ENCODE measurements at places on chromosomes 11 and 22.
A peak's percentile ranks its signal among the peaks of the same experiment; 100 is the strongest.

- no peak overlapping the region for H3K4me3 ChIP-seq
- H3K36me3 ChIP-seq = no peaks in the 10 kb centered on the region
- peak; percentile 56 for ATAC-seq
These were observed 17.2 kb downstream of the ARHGEF17 start for GRCh38 chr11:73325036-73325981.

- peaks cover 19% of the 10 kb centered on the region for H3K27me3 ChIP-seq
- H3K27ac ChIP-seq = no peak overlapping the region
- ATAC-seq = no peak
These were observed 36.6 kb upstream of the SYT7 start for GRCh38 chr11:61617515-61617914.

DNA sequence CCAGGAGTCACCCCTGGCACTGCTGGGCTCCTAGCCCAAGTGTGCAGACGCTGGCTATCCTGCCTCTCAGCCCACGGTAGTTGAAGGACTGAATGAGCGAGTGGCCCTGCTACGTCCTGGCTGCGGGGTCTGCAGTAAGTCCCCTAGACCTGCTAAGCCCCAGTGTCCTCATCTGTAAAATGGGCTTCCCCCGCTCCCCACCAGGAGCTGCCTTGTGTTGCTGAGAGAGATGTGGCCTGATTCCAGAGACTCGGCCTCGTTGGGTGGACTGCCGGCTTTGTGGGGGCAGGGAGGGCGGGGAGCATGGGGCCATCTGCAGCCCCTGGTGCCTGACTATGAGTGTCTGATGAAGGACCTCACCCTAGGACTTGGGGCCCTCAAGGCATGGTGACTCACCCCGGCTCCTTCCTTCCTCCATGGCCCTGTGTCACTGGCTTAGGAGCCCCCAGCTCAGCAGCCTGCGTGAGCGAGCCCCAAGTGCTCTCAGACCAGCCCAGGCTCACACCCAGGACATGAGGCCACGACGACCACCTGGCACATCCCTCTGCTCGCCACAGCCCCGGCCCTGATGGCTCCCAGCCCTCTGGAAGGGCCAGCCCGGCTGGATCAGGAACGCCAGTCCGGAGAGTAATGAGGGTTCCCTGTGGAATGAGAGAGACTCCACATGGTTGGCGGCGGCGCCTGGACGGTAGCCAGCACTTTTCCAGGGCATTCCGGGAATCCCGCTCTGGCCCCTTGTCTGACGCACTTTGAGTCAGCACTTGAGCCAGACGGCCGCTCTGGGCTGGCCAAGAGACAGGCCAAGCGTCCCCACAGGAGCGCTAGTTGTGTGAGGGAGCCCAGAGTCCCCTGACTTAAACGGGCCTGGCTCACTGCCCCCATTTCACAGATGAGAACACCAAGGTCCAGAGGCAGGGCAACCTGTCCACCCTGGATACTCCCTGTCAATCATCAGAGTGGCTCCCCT, 50.5 kb upstream of the SHISAL1 start:
- peaks cover 7% of the 10 kb centered on the region for H3K27me3 ChIP-seq
- no peaks in the 10 kb centered on the region for H3K36me3 ChIP-seq
- no peak overlapping the region for H3K4me3 ChIP-seq

GRCh38 chr11:102252339-102252891, 64.9 kb upstream of the BIRC3 start:
- H3K27me3 ChIP-seq = no peaks in the 10 kb centered on the region
- no peaks in the 10 kb centered on the region for H3K4me1 ChIP-seq
- H3K4me3 ChIP-seq = no peak overlapping the region
- ATAC-seq = no peak
- H3K36me3 ChIP-seq = no peaks in the 10 kb centered on the region

DNA sequence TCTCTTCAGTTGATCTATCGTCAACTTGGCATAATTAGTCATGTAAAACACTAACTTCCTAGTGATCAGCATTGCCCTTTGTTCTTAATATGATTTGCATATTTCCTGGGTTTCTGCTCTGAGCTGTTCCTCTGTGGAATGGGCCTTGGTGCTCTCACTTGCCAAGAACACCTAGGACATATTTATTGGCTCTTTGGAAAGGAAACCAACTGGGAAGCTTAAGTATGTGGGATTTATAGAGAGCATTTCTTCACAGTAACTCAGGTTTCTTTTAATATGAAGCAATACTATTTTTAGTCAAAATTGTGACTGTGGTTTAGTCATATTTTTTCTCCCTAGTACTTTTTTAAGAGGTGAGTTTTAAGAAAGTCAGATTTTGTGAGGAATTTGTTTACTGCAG, 28.8 kb downstream of the FAT3 start:
- peaks cover under 1% of the 10 kb centered on the region for H3K27me3 ChIP-seq
- H3K36me3 ChIP-seq = no peaks in the 10 kb centered on the region
- no peak for ATAC-seq
- H3K4me3 ChIP-seq = no peak overlapping the region

GRCh38 chr11:81674211-81674610, 1059.5 kb downstream of the FAM181B start:
- H3K36me3 ChIP-seq = no peaks in the 10 kb centered on the region
- no peaks in the 10 kb centered on the region for H3K27me3 ChIP-seq
- no peak overlapping the region for H3K27ac ChIP-seq

GRCh38 chr22:25996669-25997068, 172.6 kb upstream of the SEZ6L start:
- no peak overlapping the region for H3K27ac ChIP-seq
- H3K4me1 ChIP-seq = no peaks in the 10 kb centered on the region
- H3K27me3 ChIP-seq = peaks cover 7% of the 10 kb centered on the region
- no peaks in the 10 kb centered on the region for H3K36me3 ChIP-seq

DNA sequence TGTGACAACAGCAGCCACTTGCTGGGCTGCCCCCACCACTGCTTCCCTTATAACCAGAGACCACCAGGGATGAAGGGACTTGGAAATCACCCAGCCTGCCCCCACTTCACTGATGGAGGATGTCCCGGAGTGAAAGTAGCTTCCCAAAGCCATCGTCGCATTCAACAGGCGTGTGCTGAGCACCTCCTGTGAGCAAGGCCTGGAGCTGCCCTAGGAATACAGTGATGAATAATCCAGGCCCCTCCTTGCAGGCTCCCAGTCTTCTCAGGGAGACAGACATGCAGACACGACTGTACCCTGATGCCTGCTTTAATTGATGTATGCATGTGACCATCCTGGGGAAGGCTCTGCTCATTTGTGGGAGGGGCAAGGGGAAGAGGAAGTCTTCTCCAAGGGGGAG, 22.6 kb downstream of the PTPN5 start:
- H3K27ac ChIP-seq = peak overlapping the region; percentile 73
- no peak overlapping the region for H3K4me3 ChIP-seq
- peaks cover 9% of the 10 kb centered on the region for H3K4me1 ChIP-seq
- peaks cover 10% of the 10 kb centered on the region for H3K27me3 ChIP-seq
- no peaks in the 10 kb centered on the region for H3K36me3 ChIP-seq

DNA sequence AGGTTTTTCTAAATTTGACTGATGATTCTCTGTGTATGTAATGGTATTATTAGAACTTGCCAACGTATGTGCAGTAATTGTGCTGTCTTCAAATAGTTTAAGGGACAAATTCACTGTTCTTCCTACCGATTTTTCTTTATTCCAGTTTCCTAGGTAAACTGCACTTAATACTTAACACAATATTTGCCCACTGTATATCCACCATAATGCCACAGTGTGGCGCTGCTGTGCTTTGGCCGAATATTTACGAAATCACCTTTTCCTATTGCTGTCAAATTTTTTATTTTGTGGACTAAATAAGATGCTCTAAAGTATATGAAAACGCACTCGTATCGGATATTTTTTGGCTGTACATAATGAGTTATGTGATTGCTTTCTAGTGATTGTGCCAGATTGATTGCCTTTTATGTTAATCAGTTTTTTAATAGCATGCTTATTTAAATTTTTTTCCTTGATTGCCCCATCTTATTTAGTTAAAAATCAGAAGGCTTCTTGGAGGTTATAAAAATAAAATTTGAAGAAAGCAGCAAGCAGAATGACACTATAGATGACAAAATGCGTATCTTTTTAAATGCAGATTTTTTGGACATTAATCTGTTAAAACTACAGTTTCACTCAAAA, 10.5 kb downstream of the AASDHPPT start:
- no peak overlapping the region for H3K4me3 ChIP-seq
- ATAC-seq = no peak
- no peaks in the 10 kb centered on the region for H3K27me3 ChIP-seq
- H3K36me3 ChIP-seq = peaks cover 74% of the 10 kb centered on the region
- no peak overlapping the region for H3K27ac ChIP-seq

DNA sequence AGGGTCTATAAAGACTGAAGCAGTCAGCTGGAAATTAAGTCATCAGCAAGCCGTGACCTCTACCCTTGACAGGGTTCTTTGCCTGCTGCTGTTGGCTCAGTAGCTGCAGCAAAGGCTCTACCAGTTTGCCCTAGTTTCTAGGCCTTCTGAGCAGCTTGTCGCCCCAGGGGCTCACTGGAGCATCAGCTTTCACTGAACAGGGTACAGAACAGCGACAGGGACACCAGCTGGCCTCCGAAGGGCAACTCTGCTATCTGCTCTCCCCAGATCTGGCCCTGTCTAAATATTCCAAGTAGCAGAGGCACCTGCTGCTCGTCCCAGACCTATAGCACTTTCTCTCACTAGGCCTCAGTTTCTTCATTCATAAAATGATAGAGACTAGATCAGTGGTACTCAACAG, 42.4 kb downstream of the SMCO4 start:
- no peaks in the 10 kb centered on the region for H3K27me3 ChIP-seq
- ATAC-seq = no peak
- H3K4me1 ChIP-seq = peaks cover 7% of the 10 kb centered on the region
- H3K36me3 ChIP-seq = peaks cover 14% of the 10 kb centered on the region
- H3K27ac ChIP-seq = peak overlapping the region; percentile 4

GRCh38 chr11:120261931-120262330, 22.0 kb downstream of the POU2F3 start:
- no peak overlapping the region for H3K4me3 ChIP-seq
- peaks cover 39% of the 10 kb centered on the region for H3K27me3 ChIP-seq
- no peak overlapping the region for H3K27ac ChIP-seq
- no peaks in the 10 kb centered on the region for H3K4me1 ChIP-seq
- ATAC-seq = no peak

DNA sequence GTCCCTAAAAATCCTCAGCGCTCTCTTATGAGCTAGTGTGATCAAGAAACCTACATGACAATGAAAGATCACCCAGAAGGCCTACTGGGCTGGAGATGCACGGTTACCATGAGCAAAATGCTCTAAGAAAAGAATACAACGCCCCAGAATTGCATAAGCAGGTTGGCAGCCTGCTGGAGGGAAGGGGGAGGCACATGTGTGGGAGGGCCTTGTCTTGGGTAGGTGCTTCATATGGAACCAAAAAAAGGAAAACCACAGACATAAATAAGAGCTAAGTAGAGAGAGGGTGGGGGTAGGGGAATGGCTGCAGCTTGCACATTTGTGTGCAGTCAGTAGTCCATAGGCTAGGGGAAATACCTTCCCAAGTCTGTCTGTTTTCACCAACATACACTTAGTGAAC, 2.8 kb downstream of the SIAE start:
- peak overlapping the region; percentile 55 for H3K27ac ChIP-seq
- peaks cover 7% of the 10 kb centered on the region for H3K36me3 ChIP-seq
- no peaks in the 10 kb centered on the region for H3K27me3 ChIP-seq
- H3K4me1 ChIP-seq = peaks cover 11% of the 10 kb centered on the region

GRCh38 chr22:19719488-19720021, 3.8 kb upstream of the GP1BB start:
- H3K36me3 ChIP-seq = peaks cover 7% of the 10 kb centered on the region
- H3K27me3 ChIP-seq = peaks cover 25% of the 10 kb centered on the region
- H3K4me1 ChIP-seq = no peaks in the 10 kb centered on the region
- no peak for ATAC-seq

GRCh38 chr11:107123022-107123421, 104.7 kb upstream of the GUCY1A2 start:
- H3K27ac ChIP-seq = no peak overlapping the region
- ATAC-seq = no peak
- H3K36me3 ChIP-seq = no peaks in the 10 kb centered on the region

DNA sequence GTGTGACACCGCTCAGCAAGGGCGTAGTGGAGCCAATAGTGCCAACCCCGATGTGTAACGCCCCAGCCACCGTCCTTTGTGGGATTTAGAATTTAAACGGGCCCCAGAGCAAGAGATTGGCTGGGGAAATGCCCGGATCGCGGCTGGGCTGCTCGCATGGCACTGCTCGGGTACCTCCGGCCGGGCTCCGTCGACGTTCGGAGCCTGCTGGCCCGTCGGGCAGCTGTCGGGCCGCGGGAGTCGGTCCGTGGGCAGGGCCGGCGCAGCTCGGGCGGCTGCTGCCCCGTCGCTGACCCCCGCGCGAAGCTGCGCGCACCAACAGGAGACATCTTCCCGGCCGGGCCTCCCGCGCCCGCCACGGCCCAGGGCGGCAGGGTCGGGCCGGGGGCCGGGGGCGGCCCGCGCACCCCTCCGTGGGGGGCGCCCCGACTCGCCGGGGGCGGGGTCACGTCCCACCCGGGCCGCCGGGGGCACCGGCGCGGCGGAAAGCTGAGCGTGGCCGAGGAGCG, 1.3 kb upstream of the KDM2A start:
- peak overlapping the region; percentile 59 for H3K4me3 ChIP-seq
- H3K27ac ChIP-seq = no peak overlapping the region
- ATAC-seq = peak; percentile 9
- H3K36me3 ChIP-seq = peaks cover 30% of the 10 kb centered on the region
- no peaks in the 10 kb centered on the region for H3K27me3 ChIP-seq

DNA sequence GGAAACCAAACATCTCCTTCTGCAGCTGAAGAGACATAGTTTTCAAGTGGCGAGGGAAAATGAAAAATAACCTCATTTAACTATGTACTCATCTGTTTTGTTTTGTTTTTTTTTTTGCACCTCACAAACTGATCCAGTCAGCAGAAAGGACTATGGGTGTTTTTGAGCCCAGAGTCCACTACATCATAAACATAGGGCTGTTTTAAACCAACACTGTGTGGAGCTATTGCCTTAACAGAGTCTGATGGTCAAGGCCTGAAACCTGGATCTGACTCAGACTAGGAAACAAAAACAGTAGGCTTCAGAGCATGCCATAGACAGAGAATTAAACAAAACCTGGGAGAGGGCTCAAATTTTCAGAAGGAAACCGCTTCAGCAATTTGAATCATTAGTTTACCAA, 99.3 kb upstream of the FSHB start:
- H3K4me1 ChIP-seq = no peaks in the 10 kb centered on the region
- no peaks in the 10 kb centered on the region for H3K36me3 ChIP-seq
- H3K27me3 ChIP-seq = peaks cover 3% of the 10 kb centered on the region
- H3K27ac ChIP-seq = no peak overlapping the region

DNA sequence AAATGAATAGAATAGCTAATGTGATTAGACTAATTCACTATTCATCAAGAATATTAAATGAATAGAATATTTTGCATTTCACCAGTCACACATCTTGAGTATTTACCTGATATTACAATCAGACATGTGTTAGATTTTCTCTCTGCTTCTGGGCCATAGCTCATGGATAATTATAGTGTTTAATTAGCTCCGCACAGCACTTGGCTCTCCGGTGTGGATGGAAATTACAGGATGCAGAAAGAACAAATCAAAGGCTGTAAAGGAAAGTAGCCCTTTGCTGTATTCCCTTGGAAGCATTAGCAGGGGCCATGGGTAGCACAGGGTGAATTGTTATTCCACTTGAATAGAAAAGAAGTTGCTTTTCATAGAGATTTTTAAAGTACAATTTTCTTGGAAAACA, 320.3 kb upstream of the SORL1-AS1 start:
- H3K27me3 ChIP-seq = peaks cover 8% of the 10 kb centered on the region
- H3K4me1 ChIP-seq = no peaks in the 10 kb centered on the region
- ATAC-seq = no peak
- no peak overlapping the region for H3K27ac ChIP-seq

Data from activated T-helper 17 cell treated with anti-CD3 and anti-CD28 coated beads, Interleukin-2, amount 50 U/mL, for 72 hours (primary cell).